ENCODE measurements at places on chromosomes 12 and 14.

GRCh38 chr14:50763382-50764007 is 67.5 kb downstream of the NIN start:
- no peak for DNase-seq

GRCh38 chr14:57640036-57640435 is 146.4 kb upstream of the CCDC198 start:
- no peak for DNase-seq

DNA sequence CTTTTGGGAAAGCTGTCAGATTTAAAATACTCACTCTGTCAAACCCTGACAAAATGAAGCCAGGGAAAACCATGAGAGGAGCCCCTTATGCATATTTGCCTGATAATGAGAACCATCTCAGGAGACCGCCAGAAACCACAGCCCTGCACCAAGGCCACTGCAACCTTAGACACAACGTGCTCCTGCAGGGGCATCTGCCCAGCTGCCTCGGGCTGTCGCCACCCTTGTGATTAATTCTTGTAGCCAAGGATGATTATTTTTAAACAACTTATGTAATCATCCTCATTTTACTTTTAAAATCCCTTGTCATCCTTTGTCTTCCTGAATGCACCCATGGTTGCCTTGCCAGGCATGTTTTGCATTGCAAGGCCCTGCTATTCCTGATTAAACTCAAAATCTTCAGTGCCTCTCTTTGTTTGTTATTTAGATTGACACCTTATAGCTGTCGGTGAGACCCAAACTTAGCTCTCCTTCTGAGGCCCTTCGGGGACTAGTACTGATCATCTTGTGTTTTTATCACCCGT is 766.4 kb upstream of the TMEM132C start:
- no peak for DNase-seq

DNA sequence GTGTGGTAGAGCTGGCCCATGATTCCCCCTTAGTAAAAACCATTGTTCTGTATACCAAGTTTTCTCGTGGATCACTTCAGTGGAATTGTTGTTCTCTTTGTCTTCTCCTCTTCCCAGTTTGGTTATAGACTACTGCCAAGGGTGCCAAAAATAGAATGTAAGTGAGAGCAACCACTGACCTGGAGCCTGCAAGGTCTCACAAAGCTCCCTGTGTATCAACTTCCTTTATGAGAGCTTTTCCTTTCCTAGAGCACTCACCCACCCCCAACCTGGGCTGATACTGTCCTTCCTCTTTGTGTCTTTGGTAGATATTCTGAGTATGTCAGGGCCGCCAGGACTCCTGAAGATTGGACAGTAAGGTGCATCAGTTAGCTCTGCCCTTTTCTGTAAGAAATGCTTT is 101.0 kb downstream of the SCN8A start:
- no peak for DNase-seq

DNA sequence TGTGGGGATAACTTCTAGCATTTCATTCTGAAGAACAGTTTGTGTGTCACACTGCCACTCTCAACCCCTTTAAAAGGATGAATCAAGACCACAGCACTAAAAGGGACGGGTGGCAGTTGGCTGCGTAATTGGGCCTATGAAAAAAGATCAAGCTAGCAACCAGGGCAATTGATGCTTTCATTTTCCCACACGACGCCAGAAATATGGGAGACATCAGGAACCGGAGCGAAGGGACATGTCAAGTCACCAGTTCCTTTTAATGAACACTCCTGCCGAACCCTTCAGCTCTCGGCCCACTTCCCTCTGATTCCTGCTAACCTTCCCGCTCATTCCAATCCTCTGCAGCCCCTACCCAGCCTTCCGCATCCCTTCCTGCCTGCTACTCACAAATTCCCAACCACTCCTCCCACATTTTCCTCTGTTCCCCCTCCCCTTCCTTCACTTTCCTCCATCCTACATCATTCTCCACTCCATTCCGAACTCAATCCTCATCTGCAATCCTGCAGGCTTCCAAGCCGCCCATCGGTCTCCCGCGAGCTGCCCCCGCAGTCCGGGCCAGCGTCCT is 753 bp downstream of the CSRNP2 start:
- no peak for DNase-seq

- DNase-seq, result no peak
Measured at GRCh38 chr12:12563290-12563928, 746 bp upstream of the DUSP16 start.

DNA sequence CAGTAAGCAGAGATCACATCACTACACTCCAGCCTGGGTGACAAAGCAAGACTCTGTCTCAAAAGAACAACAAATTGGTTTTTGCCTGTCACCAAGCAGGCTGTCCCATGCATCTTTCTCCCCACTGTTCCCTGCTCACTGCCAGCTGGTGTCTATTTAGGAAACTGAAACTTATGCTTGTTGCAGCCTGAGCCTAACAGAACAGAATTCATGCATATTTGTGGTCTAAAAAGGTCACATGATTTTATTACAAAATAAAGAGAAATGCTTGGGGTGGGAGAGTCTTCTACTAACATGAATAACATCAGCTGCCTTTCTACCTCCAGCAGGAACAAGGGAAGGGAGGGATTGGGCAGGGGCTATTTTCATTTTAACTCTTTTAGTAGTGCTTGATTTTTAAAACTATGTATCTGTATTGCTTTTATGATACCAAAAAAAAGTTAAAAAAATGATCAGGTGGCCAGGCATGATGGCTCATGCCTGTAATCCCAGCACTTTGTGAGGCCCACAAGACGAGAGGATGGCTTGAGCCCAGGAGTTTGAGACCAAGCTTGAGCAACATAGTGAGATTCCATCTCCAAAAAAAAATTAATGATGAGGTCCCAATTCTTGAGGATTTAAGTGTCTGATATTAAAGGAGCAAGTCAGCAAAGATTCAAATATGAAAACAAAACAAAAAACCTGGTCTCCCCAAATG is 923 bp downstream of the STAT2 start:
- DNase-seq, result no peak

- no peak for DNase-seq
Measured at GRCh38 chr12:125137766-125138344, 72.6 kb downstream of the AACS start.

DNA sequence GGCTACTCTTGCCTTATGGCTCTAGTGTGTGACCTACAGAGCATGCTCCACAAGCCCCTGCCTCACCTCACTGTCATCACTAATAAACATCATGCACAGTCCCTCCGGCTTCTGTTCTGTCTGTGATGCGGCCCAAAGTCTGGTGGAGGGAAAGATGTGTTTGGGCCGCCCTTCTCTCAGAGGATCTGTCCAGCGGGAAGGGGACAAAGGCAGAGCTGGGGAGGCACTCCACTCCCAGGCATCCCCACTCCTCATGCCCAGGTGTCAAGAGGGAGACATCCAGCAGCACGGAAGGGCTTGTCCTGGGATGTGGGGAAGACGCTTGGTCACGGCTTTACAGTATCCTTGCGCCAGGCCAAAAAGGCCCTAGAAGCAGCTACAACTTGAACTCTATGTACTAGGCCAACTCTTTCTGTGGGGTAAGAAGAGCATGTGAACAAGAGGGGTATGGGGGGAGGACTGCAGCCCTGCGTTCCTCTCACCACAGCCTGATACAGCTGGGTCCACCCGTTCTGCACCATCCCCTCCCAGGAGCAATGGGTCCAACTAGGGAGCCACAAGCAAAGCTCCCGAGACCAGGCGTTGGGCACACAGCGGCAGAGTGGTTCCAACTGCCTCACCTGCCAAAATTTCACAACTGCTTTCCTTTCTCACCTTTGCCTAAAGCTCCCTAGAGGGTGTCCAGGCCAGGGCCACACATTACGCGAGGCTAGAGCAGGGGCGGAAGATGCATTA is 10.7 kb downstream of the CACNB3 start:
- DNase-seq, result no peak

- no peak for DNase-seq
Measured at GRCh38 chr12:93706387-93706786, 29.2 kb downstream of the CRADD start.

DNA sequence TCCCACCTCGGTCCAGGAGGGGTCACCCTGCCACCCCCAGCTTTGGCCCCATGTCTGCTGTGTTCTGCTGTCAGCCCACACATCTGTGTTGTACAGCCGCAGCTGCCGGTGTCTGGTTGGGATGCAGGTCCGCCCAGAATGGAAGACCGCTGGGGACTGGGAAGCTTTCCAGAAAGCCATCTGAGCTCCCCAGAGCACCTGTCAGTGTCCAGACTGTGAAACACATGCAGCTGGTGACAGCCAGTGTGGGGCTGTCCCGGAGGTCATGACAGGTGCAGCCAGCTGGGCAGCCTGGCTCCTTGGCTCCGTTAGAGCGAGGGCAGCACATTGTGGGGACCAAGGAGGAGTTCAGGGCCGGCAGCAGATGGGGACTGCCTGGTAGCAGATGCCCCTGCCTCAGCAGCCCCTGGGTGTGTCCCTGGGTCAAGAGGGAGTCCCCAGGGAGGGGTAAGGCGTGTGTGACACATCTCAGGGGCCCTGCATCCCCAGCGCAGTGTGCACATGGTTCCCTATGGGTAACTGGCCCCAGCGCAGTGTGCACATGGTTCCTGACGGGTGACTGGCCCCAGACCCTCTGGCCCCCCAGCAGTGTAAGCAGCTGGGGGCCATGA is 16.4 kb downstream of the CEP170B start:
- DNase-seq, result no peak
